ENCODE measurements at places on chromosomes 5 and 9.

GRCh38 chr5:139110526-139111168 is 87.5 kb downstream of the SIL1 start:
- no peak for DNase-seq

GRCh38 chr5:43947935-43948334 is 345.0 kb downstream of the NNT start:
- DNase-seq, result no peak

DNA sequence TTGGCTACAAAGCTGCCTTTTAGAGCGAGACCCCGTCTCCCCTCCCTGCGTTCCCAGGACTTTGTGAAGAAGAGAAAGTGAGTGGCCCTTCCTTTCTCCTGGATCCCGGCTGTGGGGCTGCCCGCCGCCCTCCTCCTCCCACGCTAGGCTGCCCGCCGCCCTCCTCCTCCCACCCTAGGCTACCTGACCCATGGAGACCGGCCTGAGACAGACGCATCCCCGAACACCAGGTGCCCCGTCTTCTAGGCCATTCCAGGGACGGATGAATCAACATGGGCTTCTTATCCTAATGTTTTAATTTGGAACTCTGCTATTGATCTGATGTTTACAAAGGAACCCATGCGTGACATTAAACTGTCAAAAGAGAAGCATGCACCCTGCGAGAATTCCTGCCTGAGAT is 117.3 kb upstream of the LPCAT1 start:
- no peak for DNase-seq

- no peak for DNase-seq
Measured at GRCh38 chr5:74367934-74368333, 272.6 kb downstream of the ENC1 start.

GRCh38 chr9:120324461-120324860 is 255.5 kb downstream of the CDK5RAP2 start:
- no peak for DNase-seq

DNA sequence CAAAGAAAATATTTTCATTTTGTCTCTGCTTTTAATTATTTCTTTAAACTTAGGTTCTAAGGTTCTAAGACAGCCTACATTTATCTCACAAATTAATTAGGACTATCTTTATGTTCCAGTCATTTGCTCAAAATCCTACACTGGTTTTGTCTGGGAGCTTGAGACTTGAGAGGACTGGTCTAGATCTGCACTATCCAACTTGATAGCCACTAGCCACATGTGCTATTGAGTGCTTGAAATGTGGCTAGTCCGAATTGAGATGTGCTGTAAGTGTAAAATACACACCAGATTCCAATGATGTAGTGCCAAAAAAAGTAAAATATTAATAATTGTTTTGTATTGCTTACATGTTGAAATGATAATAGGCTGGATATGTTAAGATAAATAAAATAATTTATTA is 7.2 kb downstream of the CDC37L1 start:
- no peak for DNase-seq

GRCh38 chr5:40361378-40361777 is 318.3 kb upstream of the PTGER4 start:
- no peak for DNase-seq

DNA sequence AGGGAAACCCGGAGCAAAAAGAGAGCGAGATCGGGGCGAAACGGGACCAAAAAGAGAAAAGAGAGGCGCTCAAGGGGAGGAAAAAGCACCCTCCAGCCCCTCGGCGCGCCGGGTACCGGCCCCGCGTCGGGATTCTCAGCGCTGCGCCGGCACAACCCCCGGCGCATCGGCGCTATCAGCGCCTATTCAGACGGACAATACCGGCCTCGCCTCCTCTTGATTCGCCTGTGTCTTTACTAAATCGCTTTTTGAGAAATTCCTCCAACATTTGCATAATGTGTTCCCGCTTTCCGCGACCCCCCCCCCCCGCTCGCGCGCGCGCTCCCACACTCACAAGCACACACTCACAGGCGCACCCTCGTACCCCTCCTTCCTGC is 578 bp downstream of the LHX6 start:
- no peak for DNase-seq

DNA sequence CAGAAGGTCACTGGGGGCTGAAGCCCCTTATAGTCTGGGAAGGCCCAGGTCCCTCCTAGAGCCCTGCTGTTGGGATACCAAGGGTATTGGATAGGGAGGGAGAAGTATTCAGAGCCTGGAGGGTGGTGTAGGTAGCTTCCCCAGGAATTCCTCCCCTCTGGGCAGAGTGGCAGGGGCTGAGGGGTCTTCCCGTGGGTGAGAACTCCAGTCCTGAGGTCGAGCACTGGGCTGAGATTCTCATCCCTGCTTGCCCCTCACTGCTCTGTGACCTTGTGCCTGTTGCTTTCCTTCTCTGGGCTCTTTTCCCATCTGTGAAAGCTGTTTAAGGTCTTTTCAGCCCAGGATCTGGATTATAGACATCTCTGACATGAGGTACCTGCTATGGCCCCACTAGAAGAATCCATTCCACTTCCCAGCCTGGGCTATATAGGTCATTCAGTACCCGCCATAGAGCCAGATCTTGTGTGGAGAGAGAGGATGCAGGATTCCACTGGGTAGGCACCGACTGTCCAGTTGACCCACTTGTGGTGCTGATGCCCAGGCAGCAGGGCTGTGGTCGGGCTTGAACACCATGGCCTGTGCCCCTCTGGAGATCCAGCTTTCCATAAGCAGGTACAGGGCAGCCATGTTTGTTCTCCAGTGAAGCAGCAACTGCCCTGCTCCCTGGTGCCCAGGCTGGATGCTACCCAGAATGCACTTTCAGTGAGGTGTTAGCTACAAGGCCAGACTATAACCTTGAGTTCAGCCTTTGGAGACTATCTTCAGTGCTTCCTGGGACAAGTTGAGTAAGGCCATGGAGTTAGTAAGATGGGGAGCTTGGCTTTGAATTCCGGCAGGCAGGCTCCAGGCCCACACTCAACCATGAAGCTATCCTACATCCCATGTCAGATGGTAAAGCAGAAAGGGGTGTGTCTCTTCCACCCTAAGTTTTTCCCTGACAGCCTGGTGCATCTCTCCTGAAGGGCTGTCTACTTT is 60.1 kb downstream of the AMBP start:
- DNase-seq, result no peak

DNA sequence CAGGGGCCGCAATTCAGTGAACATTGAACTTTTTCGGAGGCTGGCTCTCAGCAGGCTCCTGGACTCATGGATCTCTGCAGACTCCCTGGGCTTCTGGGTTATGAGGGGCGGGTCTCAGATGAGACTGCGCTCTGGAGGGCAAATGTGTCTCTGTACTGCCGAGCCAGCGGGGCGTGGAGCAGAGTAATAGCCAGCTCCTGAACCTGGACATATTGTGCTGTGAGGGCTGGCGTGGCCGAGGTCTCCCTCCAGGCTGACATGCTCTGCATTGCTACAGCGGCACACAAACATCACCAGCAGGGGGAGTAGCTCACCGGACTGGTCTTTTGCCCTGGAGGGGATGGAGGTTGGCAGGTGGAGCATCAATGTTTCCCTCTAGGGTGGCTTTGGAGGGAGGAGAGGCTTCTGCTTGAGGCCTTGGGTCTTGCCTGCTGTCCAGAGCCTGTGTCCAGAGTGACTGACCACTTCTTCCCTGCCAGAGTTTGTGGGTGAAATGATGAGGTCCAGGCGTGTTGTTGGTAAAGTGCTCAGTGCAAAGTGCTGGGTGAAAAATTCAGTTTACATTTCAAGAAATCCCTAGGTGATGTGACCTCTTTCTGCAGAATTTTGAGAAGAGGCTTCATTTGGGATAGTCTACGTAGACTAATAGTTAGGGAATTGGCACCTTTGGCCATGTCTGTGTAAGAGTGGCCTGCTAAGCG is 10.9 kb upstream of the GADD45G start:
- DNase-seq, result peak; percentile 29
